ENCODE measurements at places on chromosomes 2 and 18. TPM values are rescaled to one million over a fixed set of nuclear protein-coding genes. Genes with fewer than 3 reads are reported as not detected.

SPDYA gene
- total RNA-seq: not detected

GAL3ST2 gene
- total RNA-seq: not detected

TMEM17 gene
- 1.1 TPM for total RNA-seq

IL1B gene
- 0.09 TPM for total RNA-seq

SMPD4 gene
- total RNA-seq: 29.9 TPM

MARCO gene
- not detected for total RNA-seq

PROM2 gene
- 0.12 TPM for total RNA-seq

CYS1 gene
- 2.1 TPM for total RNA-seq

NTSR2 gene
- not detected for total RNA-seq

ACMSD gene
- total RNA-seq: not detected

LYPD6 gene
- total RNA-seq: 2.7 TPM

ALPG gene
- total RNA-seq: not detected

ELMOD3 gene
- total RNA-seq: 10.0 TPM

OTOF gene
- total RNA-seq: not detected

GCG gene
- total RNA-seq: not detected

NLRC4 gene
- total RNA-seq: not detected

ADNP2 gene
- total RNA-seq: 8.9 TPM

CPO gene
- not detected for total RNA-seq

EMILIN2 gene
- total RNA-seq: 24.0 TPM
